ENCODE measurements at places on chromosomes 4 and X. TPM values are rescaled to one million over a fixed set of nuclear protein-coding genes. Genes with fewer than 3 reads are reported as not detected.

- DNase-seq: peak; percentile 66
Observed at GRCh38 chr4:40628888-40629287, 776 bp downstream of the RBM47 start.

GRCh38 chr4:168731006-168731636 lies 234.3 kb downstream of the PALLD start:
- DNase-seq: no peak

DNA sequence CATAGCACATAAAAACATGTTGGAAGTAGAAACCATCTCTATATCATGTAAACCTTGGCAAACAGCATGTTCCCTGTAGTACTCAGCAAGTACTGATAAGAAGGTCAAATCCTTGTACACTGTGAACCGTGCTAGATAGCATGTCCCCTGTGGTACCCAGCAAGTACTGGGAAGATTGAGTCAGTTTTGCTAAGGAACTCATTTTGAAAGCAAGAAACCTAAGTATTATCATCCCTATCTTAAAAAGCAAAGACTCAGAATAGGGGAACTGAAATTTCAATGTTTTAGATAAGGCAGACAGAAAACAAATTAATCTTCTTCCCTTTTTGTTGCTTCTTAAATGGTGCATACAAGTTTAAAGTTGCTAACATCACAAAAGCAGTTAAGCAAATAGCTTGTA lies 180.2 kb downstream of the RBM46 start:
- DNase-seq: no peak

DNA sequence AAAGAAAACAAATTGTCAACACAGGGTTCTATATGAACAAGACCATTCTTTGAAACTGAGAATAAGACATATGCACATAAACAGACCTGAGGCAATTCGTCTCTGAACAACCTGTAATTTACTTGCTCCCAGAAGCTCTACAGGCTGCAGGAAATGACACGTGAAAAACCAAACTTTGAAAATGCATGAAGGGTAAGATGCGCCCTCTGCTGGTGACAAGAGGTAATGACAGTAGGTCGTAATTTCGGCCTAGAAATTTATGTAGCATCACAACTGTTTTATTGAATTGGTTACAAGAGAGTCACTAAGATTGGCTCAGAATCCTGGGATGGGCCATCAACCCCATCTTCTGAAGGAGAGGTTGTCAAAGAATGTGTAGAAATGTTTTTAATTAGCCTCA lies 276.5 kb downstream of the PPP4R3C start:
- DNase-seq: peak; percentile 17

DNA sequence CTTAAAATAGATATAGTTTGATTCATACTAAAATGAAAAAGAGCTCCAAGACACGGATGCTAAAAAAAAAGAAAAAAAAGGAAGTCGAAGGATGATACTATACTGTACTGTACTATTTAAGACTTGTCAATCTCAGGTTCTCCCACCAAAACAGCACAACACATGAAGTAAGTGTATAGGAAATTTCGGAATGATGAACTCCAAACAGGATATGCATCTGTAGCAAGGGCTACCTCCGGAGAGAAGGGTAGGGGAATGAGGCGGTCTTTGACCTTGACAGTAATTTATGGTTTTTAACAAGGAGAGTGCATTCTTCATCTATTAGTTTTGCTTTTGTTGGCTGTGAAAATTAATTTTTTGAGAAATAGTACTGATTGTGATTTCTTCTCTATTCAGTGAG lies 541 bp upstream of the FIP1L1 start:
- no peak for DNase-seq

GRCh38 chr4:8350352-8350751 lies 80.8 kb downstream of the HTRA3 start:
- no peak for DNase-seq

- DNase-seq: no peak
Observed at GRCh38 chr4:61493470-61493869, 293.3 kb downstream of the ADGRL3 start.

- peak; percentile 21 for DNase-seq
Observed at GRCh38 chr4:107654694-107655093, 65.3 kb downstream of the PAPSS1 start.

- no peak for DNase-seq
Observed at GRCh38 chr4:2175990-2176698, 65.8 kb downstream of the HAUS3 start.

Gene ERAS
- total RNA-seq: not detected

Gene XAGE1A
- not detected for total RNA-seq

Gene PGAM4
- not detected for total RNA-seq
